ENCODE measurements at places on chromosomes 5 and 9.

DNA sequence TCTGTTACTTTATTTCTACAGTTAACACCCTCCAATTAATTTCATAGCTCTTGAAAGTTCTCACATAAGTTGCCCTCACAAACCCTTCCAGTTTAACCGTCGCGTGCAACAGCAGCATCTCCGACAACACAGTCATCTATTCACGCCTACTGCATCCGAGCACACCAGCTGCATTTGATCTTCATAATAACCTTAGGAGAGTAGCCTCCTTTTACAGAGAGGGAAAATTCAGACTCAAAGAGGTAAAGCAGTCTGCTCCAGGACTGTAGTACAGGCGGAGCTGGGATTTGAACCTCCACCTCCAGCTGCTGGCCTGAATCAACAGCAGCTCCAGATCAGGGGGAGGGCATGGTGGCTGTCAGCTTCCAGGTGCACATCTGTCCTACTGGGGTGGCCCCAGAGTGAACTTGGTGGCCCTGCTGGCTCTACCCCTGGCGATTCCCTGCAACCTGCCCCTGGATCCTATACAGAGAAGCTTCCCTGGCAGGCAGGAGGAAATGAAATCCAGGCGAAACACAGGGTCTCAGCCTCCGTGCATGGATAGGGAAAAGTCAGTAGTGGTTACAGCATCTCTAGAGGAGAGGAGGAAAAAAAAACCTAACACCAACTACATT is 71.6 kb upstream of the UNC5A start:
- no peak for DNase-seq

- no peak for DNase-seq
Measured at GRCh38 chr9:79140751-79141150, 431.0 kb upstream of the TLE4 start.

DNA sequence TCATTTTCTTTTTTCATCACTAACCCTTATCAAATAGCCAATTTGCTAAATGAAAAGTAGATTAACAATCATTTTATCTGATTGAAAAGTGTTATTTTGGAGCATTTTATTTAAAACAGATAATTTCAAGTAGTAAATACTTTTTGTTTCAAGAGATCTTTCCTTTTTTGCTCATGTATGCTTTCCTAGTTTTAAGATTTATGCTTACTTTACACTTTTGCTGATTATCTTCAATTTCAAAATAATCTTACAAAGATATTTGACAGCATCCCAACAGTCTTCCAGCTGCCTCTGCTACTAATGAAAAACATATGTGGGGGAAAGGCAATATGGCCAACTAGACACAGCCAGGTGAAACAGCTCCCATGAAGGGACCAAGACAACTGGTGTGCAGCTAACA is 1027.3 kb upstream of the CDH9 start:
- DNase-seq = no peak

DNA sequence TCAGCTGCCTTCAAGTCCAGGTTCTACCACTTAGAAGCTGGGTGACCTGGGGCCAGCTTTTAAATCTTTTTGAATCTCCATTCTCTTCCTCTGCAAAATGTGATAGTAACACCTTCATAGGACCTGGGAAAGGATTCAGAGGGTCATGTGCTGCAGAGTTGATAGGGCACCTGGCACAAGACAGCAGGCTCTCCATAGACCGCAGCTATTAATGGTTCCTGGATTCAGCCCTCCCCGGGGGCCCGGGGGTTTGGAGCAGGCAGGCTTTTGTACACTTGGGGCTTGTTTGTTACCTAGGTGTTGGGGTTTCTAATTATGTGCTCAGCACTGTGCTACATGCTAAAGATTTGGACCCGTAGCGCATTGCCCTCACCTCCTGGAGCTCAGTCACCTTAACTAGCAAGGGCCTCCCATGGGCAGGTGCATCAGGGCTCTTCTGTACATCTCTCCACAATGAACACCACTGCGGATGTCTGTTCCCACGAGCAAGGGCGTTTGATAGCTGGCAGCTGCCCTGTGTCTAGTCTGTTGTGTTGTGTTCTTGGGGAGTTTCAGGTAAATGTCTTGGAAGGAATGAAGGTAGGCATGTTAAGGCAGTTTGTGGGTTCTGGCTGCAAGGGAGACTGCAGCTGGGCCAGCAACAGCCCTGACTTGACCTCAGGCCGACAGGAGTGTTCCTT is 12.1 kb downstream of the PRRC2B start:
- no peak for DNase-seq

- no peak for DNase-seq
Measured at GRCh38 chr5:66655395-66656324, 59.5 kb downstream of the MAST4 start.

DNA sequence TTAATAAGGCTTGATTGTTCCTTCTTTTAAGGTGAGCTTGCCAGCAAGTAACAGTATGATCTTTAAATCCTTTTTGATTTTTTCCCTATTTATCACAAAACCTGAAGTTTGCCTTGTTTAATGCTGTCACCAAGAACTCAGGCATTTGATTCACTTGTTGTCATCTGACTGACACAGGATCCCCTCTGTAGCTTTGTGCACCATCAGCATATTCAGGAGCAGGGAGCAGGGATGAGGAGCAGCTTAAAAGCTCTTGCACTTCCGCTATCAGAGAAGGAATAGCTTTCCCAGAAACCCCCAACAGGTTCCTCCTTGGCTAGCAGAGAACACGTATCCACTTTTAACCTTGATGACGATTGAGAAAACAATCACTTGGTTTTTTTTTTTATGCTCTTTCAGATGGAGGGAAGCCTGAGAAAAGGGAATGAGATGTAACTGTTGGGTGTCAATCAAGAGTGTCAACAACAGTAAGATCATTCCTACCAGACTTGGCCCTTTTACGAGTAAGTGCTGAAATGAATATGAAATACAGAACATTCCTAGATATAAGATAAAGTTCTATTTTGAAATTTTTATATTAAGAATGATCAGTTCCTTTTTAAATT is 433.1 kb upstream of the CDH18 start:
- DNase-seq = no peak

- no peak for DNase-seq
Measured at GRCh38 chr5:88824892-88825583, 57.9 kb downstream of the MEF2C start.

DNA sequence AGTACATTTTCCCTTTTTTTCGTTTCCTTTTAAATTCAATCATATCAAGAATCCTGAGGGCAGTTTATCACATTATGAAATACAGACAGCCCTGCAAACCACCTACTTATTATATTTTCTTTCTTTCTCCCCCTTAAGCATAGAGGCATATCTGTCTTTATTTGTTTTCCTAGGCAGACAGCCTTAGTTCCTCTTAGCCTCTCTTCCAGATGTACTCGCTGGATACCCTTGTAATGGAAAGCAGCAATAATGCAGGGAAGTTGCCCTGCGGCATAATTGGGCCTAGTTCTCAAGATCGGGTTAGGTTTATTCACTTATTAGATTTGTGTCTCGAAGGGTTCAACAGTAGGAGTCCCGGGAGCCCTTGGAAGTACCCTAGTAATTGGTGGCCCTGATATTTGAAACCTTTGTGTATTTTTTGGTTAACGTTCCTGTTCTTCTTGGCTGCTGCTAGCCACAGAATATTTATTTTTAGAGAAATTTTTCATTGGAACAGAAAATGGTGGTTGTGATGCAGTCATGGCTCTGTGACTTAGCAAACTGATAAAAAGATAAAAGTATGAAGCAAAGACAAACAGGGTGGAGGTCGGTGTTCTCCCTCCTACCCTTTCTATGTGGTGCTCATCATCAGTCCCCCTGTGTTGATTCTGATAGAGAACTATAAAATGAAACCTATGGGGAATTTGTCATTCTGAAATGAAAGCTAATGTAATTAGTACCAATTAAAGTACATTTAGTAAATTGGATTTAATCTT is 6.4 kb downstream of the TLE4 start:
- DNase-seq = no peak

DNA sequence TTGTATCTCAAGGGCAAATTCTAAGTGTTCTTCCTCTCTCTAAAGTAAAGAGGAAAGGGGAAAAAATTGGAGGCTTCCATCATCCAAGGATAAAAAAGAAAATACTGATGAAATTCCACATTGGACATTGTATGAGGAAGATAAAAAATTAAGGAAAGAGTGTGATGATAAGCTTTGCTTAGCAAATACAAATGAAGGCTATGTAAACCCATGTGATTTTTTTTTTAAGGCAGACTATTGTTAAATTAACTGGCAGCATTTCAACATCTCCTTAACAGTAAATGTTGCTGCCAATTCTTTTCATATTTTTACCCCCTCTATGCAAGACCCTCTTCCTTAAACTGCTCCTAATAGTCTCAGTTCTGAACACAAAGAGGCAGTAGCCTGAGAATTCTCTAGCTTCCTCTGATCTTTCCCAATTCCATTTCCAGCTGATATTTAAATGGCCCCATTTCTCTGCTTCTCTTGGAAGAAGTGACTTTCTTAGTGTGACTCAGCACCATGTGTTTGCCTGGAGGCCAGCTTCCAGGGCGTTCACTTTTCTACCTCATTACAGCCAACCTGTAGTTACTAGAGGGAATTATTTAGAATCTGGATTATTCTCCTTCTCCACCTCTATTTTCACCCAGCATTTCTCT is 159.7 kb downstream of the TLE1 start:
- no peak for DNase-seq

DNA sequence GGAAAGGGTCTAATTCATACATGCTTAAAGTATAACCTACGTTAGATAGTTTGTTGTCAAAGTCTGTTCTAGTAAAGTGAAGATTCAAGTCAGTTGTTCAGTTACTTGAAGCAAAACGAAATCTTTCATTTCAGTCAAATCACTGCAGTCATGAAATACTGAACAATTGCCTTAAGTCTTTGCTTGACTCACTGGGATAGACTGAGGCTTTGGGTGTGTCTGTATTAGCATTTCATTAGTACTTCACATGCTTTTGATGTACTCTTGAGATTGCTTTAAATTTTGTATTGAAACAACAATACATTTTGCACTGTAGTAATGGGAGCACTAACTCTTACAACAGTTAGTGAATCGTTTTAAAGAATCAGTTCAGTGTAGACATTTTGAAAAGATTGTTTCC is 4.0 kb upstream of the CMYA5 start:
- no peak for DNase-seq

- no peak for DNase-seq
Measured at GRCh38 chr5:158786390-158786789, 313.3 kb downstream of the EBF1 start.

- DNase-seq = no peak
Measured at GRCh38 chr5:131389096-131389868, 125.4 kb downstream of the CDC42SE2 start.

GRCh38 chr5:169106911-169107706 is 193.8 kb downstream of the SLIT3 start:
- no peak for DNase-seq

DNA sequence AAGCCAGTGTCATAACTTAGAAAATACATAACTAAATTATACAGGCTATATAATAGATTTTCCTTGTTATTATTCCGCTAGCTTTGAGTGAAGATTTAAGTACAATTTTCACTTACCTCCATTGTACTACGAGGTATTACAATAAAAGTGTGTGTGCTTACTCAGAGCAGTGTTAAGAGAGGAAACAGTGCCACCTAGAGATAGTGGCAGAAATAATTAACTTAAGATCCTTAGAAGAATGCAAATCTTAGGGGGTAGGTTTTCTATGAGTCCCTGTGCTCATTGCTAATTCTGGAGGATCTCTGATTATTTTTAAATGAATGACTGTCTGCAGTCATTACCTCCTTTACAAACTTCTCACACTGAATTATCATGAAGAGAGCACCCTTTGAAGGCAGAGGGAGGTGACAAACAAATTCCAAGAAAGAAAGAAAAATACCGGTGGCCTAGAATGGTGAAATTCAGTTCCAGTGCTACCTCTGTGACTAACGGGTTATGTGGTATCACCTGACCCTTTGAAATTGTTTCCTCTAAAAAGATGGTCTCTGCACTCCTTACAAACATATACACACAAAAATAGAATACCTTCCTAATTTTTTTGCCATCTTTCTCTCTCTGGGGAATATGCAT is 379.8 kb downstream of the TRIM36 start:
- DNase-seq = no peak

- no peak for DNase-seq
Measured at GRCh38 chr5:119808474-119808873, 179.1 kb downstream of the FAM170A start.

DNA sequence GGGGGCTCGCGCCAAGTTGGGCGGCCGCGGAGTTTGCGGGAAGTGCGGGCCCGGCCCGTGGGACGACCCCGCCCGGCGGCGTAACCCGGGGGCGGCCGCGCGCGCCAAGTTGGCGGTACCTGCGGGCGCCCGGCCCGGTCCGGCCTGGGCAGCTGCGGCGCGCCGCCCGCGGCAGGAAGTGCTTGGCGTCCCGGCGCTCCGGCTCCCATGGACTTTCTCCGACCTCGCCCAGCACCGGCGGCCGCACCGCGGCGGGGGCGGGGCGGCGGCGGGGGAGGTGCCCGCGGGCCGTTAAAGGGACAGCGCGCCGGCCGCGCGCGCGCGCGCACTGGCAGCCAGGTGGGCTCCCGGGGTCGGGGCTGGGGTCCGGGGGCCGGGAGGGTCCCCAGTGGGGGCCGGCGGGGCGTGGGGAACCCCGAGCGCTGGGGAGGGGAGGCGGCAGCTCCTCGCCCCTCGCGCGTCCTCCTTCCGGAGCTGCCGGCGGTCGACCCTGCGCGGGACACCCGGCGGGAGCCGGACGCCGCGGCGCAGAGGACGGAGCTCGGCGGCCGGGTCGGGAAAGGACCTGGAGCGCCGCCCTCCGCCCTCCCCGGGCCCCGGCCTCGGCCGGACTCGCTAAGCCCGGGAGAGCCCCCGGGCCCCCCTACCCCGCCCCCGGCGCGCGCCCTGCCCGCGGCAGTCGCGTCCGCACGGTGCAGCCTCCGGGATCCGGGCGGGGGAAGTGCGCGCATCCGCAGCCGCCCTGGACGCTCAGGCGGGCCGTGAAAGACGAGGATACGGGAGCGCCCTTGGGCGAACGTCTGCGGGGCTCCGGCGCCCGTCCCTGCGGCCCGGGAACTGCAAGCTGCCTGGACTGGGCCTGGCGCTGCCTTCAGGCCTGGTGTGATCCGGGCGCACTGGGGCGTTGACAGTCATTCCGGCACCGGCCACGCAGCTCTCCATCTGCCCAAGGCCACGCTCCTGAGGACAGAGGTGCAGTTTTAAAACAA is at the start of gene NACC2:
TSS of gene NACC2 (minus strand) at position 220 of the 989 bp plus-strand sequence. CDS start 44,768 bp downstream, outside the sequence.
- no peak for DNase-seq

- DNase-seq = no peak
Measured at GRCh38 chr9:101432171-101432570, 3.4 kb downstream of the ALDOB start.

GRCh38 chr9:137130176-137130755 is 8.7 kb upstream of the GRIN1 start:
- DNase-seq = no peak

- no peak for DNase-seq
Measured at GRCh38 chr9:136074706-136075105, 20.4 kb downstream of the NACC2 start.

GRCh38 chr9:89505048-89505447 is 7.1 kb upstream of the SEMA4D start:
- DNase-seq = no peak

Measured in esophagus squamous epithelium (tissue), 5 donors.